ENCODE measurements at places on chromosomes 13 and 19. TPM values are rescaled to one million over a fixed set of nuclear protein-coding genes. Genes with fewer than 3 reads are reported as not detected.

SIGLEC5 gene
- not detected for total RNA-seq

ZNF571 gene
- 1.3 TPM for total RNA-seq

MEX3D gene
- total RNA-seq = 17.0 TPM

RYR1 gene
- 2.3 TPM for total RNA-seq

PSG6 gene
- total RNA-seq = not detected

MYH14 gene
- total RNA-seq = 0.25 TPM

ZNF468 gene
- 10.5 TPM for total RNA-seq

DIS3 gene
- 87.9 TPM for total RNA-seq

ZNF562 gene
- total RNA-seq = 34.1 TPM

ACP7 gene
- total RNA-seq = not detected

CEACAM8 gene
- total RNA-seq = not detected

GRK1 gene
- total RNA-seq = not detected

ZNF433 gene
- total RNA-seq = 0.51 TPM

BSG gene
- total RNA-seq = 250 TPM

TNNI3 gene
- not detected for total RNA-seq

SIGLEC12 gene
- total RNA-seq = 1.3 TPM

ZNF121 gene
- total RNA-seq = 63.3 TPM

ZNF575 gene
- total RNA-seq = 3.0 TPM

FRY gene
- 1.0 TPM for total RNA-seq

TTYH1 gene
- not detected for total RNA-seq

DAZAP1 gene
- total RNA-seq = 322 TPM

OR7C1 gene
- not detected for total RNA-seq

ICAM4 gene
- total RNA-seq = 0.53 TPM

APOE gene
- total RNA-seq = 4.9 TPM

RGS9BP gene
- 0.11 TPM for total RNA-seq

CYP4F11 gene
- 0.05 TPM for total RNA-seq

SMIM44 gene
- total RNA-seq = not detected

FLT1 gene
- 18.8 TPM for total RNA-seq
